NCI-H2081 (cell line): ENCODE measurements at places on chromosomes 2 and 18.

DNA sequence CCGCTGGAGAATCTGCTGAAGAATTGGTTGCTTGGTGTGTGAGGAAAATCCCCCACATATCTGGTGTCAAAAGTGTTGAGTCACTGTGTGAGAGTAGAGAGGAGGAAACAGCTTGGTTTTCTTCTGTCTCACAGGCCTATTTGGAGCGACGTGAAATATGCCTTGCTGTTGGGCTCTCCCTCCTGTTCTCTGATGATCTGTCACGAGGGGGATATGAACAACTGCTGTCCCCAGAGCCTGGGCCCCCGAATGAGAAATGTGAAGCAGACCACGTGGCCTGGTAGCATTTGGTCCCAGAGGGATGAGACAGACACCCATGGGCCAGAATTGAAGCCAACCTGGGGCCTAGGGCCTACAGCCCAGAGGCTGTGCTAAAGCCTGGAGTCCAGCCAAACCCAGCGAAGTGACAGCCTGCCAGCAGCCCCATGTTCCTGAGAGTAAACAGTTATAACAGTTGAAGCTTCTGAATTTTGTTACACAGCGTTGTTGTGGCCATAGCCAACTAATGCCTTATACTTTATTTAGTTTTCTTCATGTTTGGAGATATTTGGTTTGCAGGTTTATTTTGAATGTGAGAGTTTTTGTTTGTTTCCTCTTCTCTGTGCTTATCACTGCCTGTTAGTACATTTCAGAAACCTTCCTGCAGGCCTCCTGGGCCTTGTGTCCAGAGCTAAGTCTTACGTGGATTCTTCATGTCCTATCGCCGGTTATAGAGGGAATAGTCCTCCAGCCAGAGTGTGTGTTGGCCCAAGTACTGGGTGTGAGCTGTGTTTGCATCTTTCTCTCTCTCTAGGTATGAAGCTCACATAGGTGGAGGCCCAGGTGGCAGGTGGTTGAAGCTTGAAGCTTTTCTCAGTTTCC, 18.7 kb upstream of the COLEC12 start:
- no peak for DNase-seq

DNA sequence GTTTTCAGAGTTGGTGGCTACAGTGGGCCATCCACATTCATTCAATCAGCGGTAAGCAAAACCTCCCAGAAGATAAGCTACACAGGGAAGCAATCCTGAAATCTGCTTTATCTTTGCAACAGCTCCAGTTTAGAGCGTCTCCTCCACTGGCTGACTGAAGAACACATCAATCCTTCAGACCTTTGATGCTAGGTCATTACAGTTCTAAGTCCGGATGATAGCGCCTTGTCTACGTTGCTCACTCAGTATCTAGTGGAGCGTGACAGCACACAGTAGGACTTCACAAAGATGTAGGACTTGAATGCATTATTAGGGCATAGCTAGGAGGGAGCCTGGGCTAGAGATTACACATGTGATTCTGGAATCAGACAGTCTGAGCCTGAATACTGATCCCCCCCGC, 5.0 kb downstream of the COLEC12 start:
- DNase-seq, result no peak

DNA sequence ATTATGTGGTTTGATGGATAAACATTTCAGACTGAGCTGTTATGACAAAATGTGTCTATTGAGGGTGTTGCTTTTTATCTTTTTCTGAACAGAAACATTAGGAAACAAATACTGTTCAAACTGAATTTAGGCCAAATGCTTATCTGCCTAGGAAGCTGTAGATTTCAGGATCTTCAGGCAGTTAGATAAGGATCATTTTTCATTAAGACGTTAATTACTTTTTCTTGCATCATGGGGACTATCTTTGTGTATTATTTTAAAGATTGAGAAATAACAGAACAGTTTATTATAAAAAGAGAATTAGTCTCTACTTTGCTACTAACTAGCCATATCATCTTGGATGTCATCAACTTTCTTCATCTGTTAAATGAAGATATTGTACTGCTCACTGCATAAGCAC, 107.5 kb downstream of the TTC27 start:
- DNase-seq, result no peak

GRCh38 chr2:62038975-62039771, 133.7 kb downstream of the COMMD1 start:
- no peak for DNase-seq

- no peak for DNase-seq
These were observed 105.1 kb downstream of the DYSF start for GRCh38 chr2:71558300-71559051.
